Caudate nucleus (tissue), 63 donors: ENCODE measurements at places on chromosomes 3 and 15.

GRCh38 chr3:196192036-196192523, 19.1 kb downstream of the ZDHHC19 start:
- no peak for DNase-seq

DNA sequence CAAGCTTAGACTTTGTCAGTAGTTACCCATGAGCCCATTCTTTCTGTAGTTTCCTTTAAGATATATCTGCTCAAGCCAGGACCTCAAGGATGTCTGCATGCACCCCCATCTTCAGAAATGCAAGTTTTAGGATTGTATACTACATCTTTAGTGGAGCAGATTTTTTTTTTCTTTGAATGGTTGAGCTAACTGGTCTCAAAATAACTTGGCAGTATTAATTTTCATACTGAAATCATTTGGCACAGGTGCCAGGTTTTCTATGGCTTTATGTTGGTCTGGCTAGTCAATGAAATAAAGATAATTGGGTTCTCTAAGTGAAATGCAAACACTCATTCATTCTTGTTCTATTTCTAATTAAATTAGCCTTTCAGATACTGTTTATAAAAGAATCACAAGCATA, 108.9 kb downstream of the ATG7 start:
- DNase-seq: no peak

DNA sequence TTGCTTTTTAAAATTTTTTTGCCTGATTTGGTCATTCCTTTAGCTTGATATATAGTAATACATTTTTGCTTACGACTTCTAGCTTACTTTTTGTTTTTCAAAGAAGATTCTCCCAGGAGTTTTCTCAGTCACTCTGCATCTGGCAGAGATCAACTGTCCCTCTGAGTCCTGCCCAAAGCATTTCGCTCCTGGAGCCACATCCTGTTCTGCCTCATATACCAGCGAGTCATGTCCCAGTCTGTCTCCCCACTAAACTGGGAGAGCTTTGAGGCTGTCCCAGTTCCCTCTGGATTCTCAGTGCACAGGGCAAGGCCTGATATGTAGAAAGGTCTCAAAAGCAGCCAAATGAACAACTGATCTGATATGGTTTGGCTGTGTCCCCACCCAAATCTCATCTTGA, 326.3 kb downstream of the ARRDC4 start:
- DNase-seq: no peak

GRCh38 chr3:129572603-129573002, 29.6 kb downstream of the H1-8 start:
- DNase-seq: no peak

- DNase-seq: no peak
Measured at GRCh38 chr3:15451216-15452113, 24.1 kb downstream of the EAF1 start.

- no peak for DNase-seq
Measured at GRCh38 chr15:48005077-48005476, 115.7 kb upstream of the SLC24A5 start.

- DNase-seq: no peak
Measured at GRCh38 chr3:122092460-122093165, 37.5 kb downstream of the CD86 start.

DNA sequence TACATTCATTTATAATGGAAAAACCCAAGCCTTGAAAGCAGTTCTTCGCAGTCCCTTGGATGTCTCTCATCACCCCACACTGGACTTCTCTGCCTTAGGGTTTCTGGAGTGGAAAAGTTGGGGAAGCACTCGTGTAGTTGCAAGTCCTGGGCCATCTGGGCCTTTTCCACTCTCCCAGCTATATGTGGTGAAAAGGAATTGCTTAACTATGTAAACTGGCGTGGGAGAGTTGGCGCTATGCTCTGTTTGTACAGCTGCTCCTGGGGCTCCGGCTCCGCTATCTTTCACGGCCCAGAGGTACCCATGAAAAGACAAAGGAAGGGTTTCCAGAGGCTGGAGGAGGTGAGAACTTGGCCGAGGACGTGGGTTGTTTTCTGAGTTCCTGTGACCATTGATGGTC, 81.1 kb upstream of the MYZAP start:
- DNase-seq: no peak

DNA sequence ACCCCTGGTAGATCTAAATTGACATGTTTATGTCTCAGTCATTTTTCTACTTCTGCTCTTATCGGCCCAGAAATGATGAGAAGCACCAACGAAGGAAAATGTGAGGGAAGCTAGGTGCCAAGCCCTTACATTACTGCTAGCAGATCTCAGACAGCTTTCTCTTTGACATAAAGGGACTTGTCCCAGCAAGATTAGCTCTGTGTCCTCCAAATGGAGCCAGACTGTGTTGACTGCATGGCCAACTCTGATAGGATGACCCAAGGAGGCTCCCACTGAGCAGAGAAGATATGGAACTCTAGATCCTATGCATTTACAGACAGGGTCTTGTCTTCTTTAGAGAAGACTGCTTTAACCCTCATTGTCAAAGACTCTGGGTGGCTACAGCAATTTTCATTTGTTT, 2.8 kb upstream of the MCTP2 start:
- DNase-seq: no peak

DNA sequence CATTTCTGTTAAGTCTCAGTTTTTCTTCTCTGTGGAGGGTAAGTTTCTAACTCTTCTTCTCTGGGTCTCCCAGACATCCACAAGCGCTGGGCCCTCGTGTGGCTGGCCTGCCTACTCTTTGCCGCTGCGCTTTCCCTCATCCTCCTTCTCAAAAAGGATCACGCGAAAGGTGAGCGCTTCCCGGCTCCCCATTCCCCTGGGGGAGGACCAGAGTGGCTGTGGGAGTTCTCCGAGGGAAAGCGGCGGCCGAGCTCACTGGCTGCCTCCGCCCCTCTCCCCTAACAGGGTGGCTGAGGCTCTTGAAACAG, 1.1 kb upstream of the CRELD1 start:
- no peak for DNase-seq
